Stimulated activated CD4-positive, alpha-beta T cell treated with anti-CD3 and anti-CD28 coated beads, TNF-alpha, amount 100 ng/mL, for 1 hour (primary cell): ENCODE measurements at places on chromosomes 5 and 9.

GRCh38 chr5:76790632-76791290, 28.1 kb upstream of the F2RL1 start:
- no peak for DNase-seq

DNA sequence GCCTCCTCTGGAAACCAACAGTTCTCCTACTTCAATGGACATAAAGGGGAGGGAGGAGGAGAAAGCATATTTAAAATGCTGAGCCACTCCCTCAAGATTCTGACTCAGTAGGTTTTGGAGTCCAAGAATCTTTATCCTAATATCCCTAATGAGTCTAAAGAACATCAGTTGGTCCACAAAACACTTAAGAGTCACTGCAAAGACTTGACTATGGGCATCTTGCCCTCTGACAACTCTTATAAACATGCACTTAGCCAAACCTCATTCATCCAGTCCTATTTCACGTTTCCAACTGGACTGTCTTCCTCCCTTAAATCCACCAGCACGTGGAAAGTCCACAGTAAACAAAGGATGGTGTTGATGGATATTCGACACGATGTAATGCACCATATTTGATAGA, 172.5 kb downstream of the FAM114A2 start:
- no peak for DNase-seq

- no peak for DNase-seq
These were observed 26.7 kb upstream of the IZUMO3 start for GRCh38 chr9:24572406-24572805.

- DNase-seq, result no peak
These were observed 47.0 kb upstream of the TGFBR1 start for GRCh38 chr9:99057665-99058625.

GRCh38 chr9:75996726-75997125, 106.3 kb downstream of the PCSK5 start:
- no peak for DNase-seq

GRCh38 chr9:72205513-72205912, 56.3 kb downstream of the GDA start:
- no peak for DNase-seq

- DNase-seq, result no peak
These were observed 6.6 kb downstream of the TJP2 start for GRCh38 chr9:69180670-69181069.

- no peak for DNase-seq
These were observed 894.2 kb upstream of the PTPRD start for GRCh38 chr9:11506980-11507379.

DNA sequence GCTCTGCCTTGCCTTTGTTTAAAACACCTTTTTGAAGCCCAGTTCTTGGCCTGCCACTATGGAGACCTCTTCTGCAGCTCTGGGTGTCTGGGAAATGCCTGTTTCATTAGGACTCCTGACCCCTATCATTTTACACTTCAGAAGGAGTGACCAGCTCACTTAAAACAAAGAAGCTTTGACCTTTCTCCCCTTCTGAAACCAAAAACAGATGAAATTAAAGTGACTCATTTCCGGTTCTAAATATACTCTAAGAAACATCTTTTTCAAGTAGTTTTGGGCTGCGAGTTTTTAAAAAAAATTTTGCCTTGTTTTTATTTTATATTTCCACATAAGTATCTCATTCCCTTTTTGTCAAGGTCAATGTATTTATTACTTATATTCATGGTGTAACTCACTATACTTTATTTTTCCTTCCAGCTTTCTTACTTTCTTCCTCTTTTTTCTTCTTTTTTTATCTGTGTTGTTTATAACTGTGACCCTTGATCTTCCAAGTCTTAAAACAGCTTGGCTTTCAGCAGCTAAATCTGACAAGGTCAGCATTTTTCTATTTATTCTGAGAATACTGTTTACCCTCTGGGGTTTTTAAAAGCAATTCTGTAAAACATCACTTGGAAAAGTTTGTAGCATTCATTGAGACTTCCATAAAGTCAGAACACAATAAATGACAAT, 672.9 kb downstream of the NR2F1-AS1 start:
- no peak for DNase-seq

DNA sequence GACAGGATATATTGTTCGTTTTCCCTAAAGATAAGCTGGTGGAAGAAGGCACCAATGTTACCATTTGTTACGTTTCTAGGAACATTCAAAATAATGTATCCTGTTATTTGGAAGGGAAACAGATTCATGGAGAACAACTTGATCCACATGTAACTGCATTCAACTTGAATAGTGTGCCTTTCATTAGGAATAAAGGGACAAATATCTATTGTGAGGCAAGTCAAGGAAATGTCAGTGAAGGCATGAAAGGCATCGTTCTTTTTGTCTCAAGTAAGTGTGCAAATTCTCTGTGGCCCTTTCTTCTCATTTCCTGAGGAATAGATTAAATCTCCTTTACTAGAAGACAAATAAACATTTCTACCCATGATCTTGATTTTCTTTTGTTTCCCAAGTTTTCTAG, 38.0 kb downstream of the OSMR start:
- no peak for DNase-seq

- DNase-seq, result no peak
These were observed 758.4 kb upstream of the SEMA6A start for GRCh38 chr5:117333011-117333410.
